PC-3 (cell line): ENCODE measurements at places on chromosomes 6 and 20. TPM values are rescaled to one million over a fixed set of nuclear protein-coding genes. Genes with fewer than 3 reads are reported as not detected.

- DNase-seq, result no peak
Observed at GRCh38 chr20:58661598-58662473, 10.8 kb downstream of the STX16 start.

DNA sequence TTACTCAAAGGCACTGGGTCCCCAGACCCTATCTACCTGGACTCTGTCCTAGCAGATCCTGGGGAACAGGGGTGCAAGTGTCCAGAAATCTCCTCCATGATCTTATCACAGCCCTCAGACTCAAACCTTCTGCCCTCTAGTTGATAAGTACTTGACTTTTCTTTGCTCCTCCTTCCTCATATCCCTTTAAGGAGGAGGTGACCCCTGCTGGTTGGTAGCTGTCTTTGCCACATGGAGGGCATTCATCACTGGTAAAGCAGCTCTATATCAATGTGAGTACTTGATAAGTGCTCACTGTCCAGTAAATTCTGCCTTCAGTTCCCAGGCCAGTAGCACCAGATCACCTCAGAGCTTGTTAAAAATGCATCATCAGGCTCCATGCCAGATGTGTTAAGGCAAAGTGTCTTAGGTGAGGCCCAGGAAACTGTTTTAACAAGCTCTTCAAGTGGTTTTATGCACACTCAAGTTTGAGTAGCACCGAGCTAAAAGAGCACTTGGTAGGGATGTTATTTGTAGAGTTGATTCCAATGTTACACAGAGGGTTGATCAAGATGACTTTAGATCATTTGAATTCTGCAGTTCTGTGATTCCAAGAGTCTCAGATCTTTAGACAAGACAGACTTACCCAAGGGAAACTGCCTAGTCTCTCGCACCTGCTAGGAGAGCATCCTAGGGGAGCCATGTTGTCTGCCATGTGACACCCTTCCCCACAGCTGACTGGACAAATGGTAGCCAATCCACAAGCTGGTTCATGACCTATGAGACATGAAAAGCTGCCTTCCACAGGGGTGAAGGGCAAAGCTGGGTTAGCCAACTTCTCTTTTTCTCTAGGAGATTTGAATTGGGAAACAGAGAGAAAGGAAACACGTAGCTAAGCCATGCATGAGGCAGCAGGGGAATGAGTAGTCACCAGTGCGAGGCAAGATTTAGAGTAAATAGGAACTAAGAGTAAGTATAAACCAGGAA lies 18.6 kb downstream of the TREML2 start:
- DNase-seq, result peak; percentile 62

DNA sequence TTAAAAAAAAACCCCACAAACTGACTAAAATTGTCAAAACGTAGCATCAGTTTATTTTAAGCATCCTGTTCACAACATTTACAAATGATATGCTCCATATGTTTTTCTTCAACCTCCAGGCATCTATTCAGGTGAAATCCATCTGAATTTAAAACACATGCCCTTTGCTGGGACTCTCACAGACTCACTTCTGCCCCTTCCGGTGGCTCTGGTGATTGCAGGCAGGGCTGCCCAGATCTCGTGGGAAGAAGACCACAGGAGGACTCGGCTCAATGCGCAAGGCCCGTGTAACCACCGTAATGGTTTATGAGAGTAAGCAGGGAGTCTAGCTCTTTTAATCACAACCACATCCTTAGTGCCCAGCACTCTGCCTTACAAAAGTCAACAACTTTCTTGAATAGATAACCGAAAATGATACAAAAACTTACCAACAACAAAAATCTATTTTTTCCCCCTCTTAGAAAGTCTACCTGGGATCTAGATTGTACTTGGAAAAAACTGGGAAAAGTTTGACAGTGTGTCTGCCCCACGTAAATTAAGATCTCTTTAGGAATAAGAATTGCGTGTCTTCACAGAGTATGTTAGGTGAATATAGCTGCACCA lies 139.1 kb downstream of the KIF16B start:
- DNase-seq, result peak; percentile 82

DNA sequence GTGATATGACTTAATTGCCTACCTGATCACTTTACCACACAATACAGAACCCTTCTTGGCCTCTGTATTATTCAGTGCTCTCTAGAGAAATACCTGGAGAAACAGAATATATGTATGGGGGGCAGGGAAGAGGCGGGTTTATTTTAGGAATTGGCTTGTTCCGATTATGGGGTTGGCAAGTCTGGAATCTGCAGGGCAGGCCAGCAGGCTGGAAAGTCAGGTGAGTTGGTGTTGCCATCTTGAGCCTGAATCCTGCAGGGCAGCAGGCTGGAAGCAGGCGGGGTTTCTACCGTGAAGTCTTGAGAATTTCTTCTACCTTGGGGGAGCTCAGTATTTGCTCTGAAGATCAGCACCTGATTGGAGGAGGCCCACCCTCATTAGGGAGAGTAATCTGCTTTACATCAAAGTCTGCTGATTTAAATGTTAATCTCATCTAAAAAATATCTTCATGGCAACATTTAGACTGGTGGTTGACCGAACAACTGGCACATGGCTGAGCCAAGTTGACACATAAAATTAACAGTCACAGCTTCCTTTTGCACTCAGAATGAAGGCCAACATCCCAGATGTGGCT lies 193.9 kb downstream of the ZDHHC14 start:
- DNase-seq, result no peak

DNA sequence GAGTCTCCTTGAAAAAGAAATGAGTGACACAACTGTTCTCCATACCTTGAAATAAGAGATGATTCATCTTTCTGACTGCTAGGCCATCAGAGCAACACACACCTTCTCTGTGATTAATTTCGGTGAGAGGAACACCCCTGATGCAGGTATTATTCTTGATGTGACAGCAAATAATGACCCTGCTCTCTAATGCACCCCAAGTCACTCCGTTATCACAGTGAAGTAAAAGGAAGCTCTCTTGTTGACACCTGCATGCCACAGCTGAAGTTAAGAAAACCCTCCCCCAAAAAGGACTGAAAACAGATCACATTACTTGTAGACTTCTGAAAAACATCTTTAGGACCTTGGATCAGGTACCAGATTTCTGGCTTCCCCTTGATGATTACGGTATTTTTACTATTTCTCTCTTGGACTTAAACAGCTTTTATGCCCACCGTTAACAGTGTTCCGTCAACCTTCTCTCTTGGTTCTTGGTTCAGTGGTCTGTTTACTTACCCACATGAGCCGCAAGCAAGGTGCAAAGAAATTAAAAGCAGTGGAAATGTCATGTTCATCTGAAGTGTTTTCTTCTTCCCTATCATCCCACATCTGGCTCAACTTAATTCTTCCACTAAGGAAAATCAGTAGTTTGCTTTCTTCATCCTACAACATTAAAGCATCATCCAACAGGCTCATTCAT lies 249.7 kb downstream of the GMPR start:
- DNase-seq, result no peak

GRCh38 chr20:24148372-24148771 lies 159.8 kb upstream of the GGTLC1 start:
- DNase-seq, result no peak

- DNase-seq, result peak; percentile 2
Observed at GRCh38 chr6:23272536-23272935, 703.2 kb downstream of the HDGFL1 start.

DNA sequence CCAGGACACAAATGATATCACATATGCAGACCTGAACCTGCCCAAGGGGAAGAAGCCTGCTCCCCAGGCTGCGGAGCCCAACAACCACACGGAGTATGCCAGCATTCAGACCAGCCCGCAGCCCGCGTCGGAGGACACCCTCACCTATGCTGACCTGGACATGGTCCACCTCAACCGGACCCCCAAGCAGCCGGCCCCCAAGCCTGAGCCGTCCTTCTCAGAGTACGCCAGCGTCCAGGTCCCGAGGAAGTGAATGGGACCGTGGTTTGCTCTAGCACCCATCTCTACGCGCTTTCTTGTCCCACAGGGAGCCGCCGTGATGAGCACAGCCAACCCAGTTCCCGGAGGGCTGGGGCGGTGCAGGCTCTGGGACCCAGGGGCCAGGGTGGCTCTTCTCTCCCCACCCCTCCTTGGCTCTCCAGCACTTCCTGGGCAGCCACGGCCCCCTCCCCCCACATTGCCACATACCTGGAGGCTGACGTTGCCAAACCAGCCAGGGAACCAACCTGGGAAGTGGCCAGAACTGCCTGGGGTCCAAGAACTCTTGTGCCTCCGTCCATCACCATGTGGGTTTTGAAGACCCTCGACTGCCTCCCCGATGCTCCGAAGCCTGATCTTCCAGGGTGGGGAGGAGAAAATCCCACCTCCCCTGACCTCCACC lies 42.2 kb downstream of the SIRPA start:
- DNase-seq, result no peak

GRCh38 chr6:48229841-48230240 lies 118.8 kb upstream of the PTCHD4 start:
- peak; percentile 33 for DNase-seq

DNA sequence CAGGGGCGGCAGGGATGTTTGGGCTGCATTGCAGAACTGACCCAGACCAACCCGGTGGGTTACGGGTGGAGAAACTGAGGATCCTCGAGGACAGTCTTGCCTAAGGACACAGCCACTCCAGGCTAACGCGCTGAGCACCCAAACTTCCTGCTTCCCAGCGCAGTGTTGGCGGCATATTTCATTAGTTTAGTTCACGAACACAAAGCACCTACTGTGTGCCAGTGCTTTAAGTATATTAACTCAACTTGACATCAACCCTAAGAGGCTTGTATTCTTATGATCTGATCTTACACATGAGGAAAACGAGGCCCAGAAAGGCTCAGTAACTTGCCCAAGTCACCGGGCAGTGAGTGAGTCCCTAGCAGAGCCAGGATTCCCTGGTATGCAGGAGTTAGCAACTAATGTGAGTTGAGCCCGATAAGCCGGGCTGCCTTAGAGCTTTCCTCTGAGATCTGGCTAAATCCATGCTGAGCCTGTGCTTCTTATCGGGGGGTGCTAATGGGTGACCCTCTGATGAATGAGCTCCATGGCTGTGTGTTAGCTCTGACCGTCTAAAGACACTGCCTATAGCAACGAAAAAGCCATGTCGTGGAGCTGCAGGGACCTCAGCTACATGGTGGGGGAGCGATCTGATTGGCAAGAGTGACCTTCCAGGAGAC lies 92.7 kb downstream of the CD40 start:
- no peak for DNase-seq

GRCh38 chr6:143099647-143100046 lies 39.0 kb downstream of the AIG1 start:
- DNase-seq, result no peak

DNA sequence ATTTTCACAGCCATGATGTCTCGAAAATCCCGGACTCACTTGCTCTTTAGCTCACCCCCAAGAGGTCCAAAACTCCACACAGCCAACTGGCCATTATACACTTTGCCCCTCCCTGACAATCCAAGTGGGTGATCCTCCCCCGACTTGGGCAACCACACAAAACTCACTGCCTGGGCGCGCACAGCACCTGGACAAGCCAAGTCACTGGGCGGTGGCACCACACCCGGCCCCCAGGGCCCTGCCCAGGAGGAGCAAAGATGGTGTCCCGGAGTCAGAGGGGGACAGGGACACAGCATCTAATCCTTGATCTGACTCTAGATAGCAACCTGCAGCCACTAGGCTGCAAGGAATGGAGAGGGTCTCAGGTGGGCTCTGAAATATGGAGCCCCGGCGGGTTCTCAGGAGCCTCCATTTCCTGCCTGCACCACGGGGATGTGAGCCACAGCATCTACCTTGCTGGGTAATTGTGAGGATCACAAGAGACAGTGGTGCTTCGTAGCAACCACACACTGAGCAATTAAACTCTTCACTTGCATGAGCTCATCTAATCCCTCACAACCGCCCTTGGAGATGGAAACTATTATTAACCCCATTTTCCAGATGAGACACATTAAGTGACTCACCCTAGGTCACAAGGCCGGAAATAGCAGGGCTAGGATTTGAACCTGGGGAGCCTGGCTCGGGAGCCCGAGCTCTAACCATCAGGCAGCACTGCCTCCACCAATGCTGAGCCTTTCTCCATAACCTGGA lies 66.6 kb downstream of the BMP7 start:
- DNase-seq, result peak; percentile 22

GRCh38 chr20:20806121-20807095 lies 94.0 kb upstream of the RALGAPA2 start:
- DNase-seq, result no peak

DNA sequence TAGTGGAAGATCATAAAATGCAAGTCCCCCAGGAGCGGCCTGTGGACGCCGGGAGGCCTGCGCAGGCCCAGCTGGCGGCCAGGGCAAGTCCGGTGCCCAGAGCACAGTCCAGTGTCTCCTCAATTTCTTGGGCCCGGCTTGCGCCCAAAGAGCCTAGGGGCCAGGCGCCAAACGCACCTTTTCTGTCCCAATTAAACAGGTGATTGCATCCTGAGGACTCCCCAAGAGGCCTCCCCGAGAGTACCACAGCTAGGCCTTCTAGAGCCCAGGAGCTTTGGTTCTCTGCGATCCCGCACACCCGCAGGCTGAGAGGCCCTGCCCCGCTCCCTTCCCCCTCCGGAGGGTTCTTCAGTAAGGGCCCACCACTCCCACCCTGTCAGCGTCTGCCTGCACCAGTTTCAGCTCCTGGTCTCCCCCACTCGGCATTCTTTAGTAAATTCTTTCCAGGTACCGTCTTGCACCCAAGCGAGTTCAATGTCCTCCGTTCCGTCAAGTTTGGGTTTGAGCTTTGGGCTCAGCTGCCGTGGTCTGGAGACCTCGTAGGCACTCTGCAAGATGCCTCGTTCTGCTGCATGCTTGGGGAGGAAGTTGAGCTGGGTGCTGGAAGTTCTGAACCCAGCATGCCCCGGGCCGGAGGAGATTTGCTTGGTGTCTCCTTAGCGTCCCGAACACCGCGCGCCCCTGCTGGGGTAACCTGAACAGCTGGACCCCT lies 3.9 kb upstream of the NKX2-2 start:
- DNase-seq, result no peak

DNA sequence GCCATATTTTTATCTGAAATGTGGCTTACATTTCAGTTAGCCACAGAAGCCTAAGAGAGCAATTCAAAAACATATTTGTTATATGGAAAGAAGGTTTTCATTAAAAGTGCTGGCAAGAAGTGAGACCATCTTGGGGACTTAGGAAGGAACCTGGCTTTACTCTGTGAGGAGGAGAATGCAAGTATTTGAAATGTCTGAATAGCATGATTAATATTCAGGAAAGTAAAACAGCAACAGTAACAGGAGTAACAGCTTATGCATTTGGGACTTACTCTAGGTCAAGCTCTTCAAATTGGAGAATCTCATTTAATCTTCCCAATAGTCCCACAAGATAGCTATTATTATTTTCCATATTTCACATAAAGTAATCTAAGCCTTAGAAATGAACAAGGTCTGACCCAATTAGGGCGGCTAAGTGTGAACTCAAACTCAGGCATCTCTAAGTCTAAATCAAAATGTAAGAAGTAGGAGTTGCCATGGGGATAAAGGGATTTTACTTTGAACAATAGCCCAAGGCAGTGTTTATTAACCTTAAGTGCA lies 816.5 kb downstream of the BCKDHB start:
- no peak for DNase-seq

The KHDC1 gene
- total RNA-seq, result 5.1 and 7.9 TPM in 2 replicates

The HLA-DRB1 gene
- total RNA-seq, result not detected in 2 replicates

The AIF1 gene
- total RNA-seq, result not detected in 2 replicates
